Amniotic epithelial cell (primary cell): ENCODE measurements at places on chromosomes 3 and 15.

DNA sequence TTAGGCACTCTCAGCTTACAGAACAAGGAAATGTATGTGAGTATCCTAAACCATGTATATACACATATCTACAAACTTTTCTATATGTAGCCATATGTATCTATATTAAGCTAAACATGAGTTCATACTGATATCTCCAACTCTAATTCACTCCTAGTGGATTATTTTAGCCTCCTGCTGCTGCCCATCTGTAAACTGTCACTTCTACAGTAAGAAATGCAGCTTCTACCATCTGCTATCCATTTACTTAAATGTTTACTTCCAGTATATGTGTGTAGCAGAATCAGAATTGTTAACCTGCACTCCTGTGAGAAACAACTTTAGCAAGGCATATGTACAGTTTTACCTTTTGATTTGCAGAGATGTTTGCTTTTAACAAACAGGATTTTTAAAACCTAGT is 478.5 kb upstream of the CBLB start:
- no peak for DNase-seq

DNA sequence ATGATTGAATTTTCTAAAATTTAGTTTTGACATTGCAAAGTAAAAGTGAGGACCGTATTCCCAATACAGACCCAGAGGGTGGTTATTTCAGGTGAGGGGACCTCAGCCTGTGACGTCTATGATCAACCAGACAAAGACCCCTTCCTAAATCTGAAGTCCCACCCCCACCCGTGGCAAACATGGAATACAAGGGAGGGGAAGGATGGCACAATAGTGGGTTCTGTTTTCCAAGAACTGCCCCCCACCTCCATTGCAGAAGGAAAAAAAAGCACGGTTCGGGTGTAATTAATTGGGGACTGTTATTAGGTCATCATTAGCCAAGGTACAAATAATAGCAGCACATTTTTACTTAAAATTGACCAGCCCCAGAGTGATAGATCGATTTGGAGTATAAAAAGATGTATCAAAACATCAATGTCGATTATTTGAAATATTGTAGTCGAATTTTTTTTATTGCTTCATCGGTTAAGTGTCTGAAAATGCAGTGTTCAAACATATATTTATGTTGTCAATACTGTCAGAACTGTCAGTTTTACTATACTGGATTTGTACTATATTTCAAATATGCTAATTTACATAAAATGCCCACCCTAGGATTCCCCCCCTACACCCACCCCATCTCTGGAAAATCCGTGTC is 7.5 kb upstream of the MEIS2 start:
- no peak for DNase-seq

- no peak for DNase-seq
These were observed 258.1 kb upstream of the ROPN1 start for GRCh38 chr3:124250053-124250452.

DNA sequence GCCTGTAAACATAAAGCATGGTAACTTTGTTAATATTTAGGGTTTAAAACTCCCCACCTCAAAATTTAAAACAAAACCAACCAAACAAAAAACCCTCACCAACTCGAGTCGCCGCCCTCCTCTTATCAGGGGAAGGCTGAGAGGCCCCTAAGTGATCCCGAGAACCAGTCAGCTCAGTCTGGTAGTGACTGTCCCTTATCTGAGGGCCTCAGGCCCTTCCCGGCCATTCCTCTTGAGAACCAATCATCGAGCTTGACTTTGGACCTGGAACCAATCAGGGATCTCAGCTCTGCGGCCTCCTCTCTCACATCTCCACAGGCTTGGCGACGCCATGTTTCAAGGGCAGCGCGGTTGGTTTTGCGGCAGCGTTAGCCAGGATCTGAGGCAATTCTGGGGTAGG is at the start of gene TERB2:
TERB2 (plus strand) TSS at position 300 of the 400 bp plus-strand sequence; CDS start at position 332, 32 bp downstream.
- DNase-seq: no peak

- DNase-seq: no peak
These were observed 23.0 kb downstream of the PAQR9 start for GRCh38 chr3:142940472-142940871.

DNA sequence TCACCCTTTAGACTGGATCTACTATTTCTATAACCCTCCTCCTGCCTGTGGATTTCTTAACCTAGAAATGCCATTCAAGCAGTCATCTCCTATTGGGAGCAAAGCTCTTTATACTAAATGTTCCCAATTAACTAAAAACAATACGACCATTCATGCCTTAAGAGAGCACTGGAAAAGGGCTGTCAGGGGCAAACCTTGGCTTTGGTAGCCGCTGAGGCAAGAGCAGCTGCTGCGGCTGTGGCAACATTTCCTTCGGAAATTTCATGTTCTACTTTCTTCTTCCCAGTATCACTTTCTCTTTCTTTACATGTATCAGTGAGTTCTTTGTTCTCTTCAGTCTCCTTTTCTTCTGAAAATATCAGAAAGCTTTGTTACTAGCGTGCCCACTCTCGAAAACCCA is 56.3 kb upstream of the CSPG5 start:
- DNase-seq: no peak

GRCh38 chr3:122864498-122864897 is 69.6 kb downstream of the SLC49A4 start:
- no peak for DNase-seq

DNA sequence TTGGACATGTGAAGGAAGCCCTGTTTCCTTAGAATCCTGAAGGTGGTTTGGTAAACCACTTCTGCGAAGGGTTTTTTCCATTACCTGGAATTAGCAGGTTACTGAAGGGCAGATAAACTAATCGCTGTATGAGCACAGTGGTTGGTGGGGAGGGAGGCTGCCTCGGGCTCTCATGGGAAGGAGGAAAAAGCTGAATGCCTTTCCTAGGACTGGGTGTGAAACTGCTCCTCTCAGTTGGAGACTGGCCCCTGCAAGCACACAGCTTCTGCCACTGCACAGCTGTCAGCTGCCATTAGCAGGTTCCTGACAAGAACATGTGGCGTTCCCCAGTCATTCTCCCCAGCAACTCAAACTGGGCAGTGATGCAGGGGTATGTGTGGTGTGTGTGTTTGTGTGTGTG is 376.3 kb downstream of the GAP43 start:
- DNase-seq: no peak

DNA sequence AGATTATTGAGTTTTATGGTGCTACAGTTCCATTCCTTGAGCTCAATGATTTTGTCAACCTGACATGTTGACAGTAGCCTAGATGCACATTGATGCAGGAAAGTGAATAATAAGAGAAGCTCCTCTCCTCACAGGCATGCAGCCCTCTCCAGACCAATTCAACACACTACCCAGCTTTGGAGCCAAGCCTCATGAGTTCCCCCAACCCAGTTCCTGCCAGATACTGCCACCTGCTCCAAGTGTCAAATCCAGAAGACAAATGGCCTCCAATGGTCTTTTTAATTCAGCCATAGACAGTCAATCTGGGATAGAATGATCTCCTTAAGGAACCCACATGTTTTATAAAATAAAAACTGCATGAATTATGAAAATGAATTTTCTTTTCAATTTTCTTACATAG is 83.7 kb upstream of the ARHGEF3 start:
- DNase-seq: no peak

DNA sequence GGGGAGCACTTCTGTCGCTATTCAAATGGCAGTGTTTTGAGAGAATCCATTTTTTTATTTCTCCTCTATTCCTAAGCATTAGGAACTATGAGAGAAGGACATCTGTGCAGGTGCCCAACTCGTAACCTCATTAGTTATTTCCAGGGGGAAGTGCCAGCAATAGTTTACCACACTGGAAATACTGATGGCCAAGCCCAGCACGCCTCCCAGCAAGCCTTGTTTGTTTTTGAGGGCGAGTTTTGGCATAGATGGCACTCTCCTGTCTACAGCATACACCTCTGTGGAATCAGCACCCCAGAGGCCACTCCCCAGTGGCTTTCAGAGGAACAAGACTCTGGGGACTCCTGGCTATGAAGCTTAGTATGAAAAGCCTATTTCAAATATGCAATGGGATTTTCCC is 36.6 kb downstream of the FAN1 start:
- DNase-seq: no peak

DNA sequence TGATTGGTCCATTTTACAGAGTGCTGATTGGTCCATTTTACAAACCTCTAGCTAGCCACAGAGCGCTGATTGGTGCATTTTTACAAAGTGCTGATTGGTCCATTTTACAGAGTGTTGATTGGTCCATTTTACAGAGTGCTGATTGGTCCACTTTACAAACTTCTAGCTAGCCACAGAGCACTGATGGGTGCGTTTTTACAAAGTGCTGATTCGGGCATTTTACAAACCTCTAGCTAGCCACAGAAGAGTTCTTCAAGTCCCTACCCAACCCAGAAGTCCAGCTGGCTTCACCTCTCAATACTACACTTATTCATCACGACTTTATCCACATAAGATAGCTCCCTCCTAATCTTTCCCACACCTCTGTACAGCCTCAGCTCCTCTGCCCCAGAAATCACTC is 899.8 kb downstream of the TUSC7 start:
- DNase-seq: no peak

GRCh38 chr3:55443346-55443745 is 43.8 kb downstream of the WNT5A start:
- DNase-seq: no peak

DNA sequence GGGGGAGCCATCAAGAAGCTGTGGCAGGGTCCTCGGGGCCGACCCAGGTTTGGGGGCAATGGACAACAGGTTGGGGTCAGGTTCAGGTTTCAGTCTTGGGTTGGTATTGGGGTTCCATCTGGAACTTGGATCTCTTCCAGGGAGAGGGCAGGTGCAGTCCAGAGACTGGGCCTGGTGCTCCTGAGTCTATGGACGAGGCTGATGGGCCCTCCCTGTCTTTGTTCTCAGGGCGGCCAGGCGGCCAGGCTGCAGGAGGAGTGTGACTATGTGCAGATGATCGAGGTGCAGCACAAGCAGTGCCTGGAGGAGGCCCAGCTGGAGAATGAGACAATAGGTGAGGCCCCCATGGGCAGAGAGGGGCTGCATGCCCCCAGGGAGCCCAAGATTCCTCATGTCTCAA is 11.1 kb downstream of the VIPR1 start:
- no peak for DNase-seq

DNA sequence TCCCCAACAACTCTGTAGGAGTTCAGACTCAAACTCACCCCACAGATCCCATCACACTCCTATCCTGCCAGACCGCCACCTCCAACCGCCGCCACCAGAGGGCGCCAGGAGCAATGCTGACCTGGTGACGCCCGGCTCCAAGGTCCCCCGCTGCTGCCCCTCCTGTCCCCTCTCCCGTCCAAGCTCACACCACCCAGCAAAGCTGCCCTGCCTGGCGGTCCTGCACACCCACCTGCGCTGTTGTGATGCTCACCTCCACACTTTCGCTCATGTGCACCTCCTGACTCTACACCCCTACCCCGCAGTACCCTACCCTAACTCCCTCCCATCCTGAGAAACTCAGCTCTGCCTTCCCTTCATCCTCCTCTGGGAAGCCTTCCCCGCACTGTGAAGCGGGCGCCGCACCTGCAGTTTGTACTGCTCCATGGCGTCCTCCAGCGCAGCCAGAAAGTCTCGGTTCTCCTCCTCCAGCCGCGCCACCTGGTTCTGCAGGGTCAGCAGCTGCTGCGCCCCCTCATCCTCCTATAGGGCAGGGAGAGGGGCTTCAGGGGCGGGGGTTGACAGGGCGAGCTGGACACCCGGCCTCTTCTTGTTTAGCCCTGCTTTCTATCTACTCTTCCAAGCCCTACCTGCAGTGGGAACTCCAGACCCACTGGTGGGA is 7.9 kb downstream of the KIF7 start:
- peak; percentile 23 for DNase-seq

GRCh38 chr3:124395584-124396338 is 334.5 kb upstream of the UMPS start:
- no peak for DNase-seq

GRCh38 chr15:90301707-90302300 is 36.3 kb downstream of the NGRN start:
- DNase-seq: no peak

GRCh38 chr15:24943361-24943760 is 11.4 kb upstream of the SNRPN start:
- no peak for DNase-seq

DNA sequence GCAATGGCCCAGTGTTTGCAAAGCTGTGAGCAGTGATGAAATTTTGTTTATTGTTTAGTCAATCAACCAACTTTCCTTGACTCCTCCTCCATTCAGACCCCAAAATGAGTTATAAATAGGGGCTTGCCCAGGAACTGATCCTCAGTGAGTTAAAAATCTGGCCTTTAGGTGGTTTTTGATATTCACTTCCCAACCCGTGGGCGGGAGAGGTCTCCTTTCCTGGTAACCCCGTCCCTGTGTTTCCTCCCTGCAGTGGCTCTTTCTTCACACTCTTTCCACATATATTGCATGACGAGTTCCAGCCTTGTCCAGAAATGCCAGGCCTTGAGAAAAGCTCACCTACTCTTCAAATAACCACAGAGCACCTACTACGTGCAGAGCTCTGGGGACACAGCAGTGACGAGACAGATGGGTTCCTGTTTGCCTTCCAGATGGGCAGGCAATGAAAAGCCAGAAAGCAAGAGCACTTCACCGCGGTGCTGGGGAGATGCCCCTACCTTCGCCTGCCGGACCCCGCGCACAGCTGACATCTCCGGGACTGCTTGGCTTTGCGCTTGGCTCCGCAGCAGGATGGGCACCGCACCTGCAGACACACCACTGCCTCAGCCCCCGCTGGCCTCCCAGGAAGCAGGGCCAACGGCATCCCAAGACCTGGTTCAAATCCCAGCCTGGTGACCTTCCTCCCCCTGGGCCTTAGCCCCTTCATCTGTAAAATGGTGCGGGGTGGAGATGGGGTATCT is 17.2 kb downstream of the SSUH2 start:
- DNase-seq: no peak

- DNase-seq: peak; percentile 36
These were observed 155.7 kb downstream of the GREM1 start for GRCh38 chr15:32873284-32874114.

GRCh38 chr15:73712107-73712506 is 27.9 kb downstream of the CD276 start:
- DNase-seq: no peak

DNA sequence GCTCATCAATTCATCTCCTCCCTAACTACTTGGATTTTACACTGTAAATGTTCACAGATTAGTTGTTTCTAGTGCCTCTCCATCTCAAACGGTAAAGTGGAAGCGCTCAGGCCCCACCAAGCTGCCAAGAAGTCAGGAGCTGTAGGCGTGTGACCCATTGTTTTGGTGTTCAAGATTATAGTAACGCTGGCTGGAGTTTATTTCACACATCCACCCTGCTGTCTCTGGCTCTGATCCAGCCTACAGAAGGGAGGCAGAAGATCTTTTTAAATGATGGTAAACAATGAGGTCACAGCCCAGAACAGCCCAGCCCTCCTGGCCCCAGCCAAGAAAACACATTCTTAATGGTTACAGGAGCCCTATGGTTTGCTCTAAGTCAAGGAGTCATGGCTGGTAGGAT is 25.7 kb upstream of the GALNT15 start:
- DNase-seq: peak; percentile 97

DNA sequence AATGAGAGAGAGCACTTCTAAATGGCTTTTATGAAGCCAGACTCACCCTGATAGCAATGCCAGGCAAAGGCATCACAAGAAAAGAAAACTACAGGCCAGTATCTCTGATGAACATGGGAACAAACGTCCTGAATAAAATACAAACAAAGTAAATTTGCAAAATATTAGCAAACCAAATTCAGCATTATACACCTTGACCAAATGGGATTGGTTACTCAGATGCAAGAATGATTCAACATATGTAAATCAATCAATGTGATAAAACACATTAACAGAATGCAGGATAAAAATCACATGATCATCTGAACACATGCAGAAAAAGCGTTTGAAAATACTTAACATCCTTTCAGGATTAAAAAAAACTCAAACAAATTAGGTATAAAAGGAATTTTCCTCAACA is 494.9 kb upstream of the CCDC54 start:
- no peak for DNase-seq
